Trophoblast cell (in vitro differentiated cells and primary cell): ENCODE measurements at places on chromosomes 16 and 17.

GRCh38 chr17:45228763-45229539 is 7.3 kb downstream of the FMNL1 start:
- H3K4me3 ChIP-seq, result no peak overlapping the region
- H3K27ac ChIP-seq, result no peak overlapping the region
- no peaks in the 10 kb centered on the region for H3K36me3 ChIP-seq
- H3K27me3 ChIP-seq, result peaks cover 2% of the 10 kb centered on the region
- DNase-seq, result peak; percentile 51
- peaks cover 10% of the 10 kb centered on the region for H3K4me1 ChIP-seq

- peaks cover 3% of the 10 kb centered on the region for H3K4me1 ChIP-seq
- H3K27me3 ChIP-seq, result no peaks in the 10 kb centered on the region
- no peaks in the 10 kb centered on the region for H3K36me3 ChIP-seq
- H3K27ac ChIP-seq, result peak overlapping the region; percentile 74
- H3K4me3 ChIP-seq, result peak overlapping the region; percentile 93
Observed at GRCh38 chr17:28950017-28950751, 1.1 kb downstream of the PHF12 start.

- no peak overlapping the region for H3K27ac ChIP-seq
- H3K4me1 ChIP-seq, result no peaks in the 10 kb centered on the region
- H3K27me3 ChIP-seq, result no peaks in the 10 kb centered on the region
- no peak overlapping the region for H3K4me3 ChIP-seq
Observed at GRCh38 chr17:5610956-5611355, 26.6 kb upstream of the NLRP1 start.

DNA sequence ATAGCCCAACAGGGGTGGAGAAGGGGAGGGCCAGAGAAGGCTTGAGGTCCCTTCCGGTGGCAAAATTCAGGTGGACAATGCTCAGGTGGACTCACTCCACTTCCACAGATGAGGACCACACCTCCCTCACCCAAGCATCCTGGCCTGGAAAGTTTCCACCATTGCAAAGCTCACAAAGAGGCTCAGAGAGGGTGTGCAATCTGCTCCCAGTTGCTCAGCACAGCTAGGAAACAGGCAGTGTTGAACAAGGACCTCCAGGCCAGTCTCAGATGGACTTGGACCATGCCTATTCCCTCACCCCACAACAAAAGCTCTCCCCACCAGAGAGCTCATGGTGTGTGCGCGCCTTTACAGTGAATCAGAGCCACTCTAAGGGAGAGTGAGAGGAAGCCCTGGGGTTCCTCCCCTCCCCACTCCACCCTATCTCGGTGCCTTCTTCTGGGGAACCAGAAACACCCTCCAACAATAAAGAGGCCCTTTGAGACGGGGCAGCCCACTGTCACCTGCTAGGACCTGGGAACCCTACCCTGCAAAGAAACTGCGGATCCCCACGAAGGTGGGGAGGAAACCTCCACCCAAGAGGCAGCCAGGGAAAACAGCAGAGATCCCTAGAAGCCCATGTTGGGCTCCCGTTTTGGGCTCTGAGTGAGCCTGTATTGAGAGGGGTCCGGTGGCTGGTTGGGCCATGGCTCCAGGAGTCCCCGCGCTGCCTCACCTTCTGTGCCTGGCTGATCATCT is 1.6 kb downstream of the FAM83G start:
- DNase-seq, result no peak
- H3K27me3 ChIP-seq, result no peaks in the 10 kb centered on the region
- peak overlapping the region; percentile 75 for H3K4me3 ChIP-seq
- peaks cover 34% of the 10 kb centered on the region for H3K4me1 ChIP-seq
- no peak overlapping the region for H3K27ac ChIP-seq

- peak overlapping the region; percentile 81 for H3K4me3 ChIP-seq
- H3K36me3 ChIP-seq, result no peaks in the 10 kb centered on the region
- peaks cover 21% of the 10 kb centered on the region for H3K4me1 ChIP-seq
- peak overlapping the region; percentile 96 for H3K27ac ChIP-seq
- H3K27me3 ChIP-seq, result peaks cover 10% of the 10 kb centered on the region
- DNase-seq, result peak; percentile 54
Observed at GRCh38 chr16:73058221-73058615, 10.3 kb upstream of the ZFHX3 start.
